ENCODE measurements at places on chromosomes 6 and 20.

- DNase-seq: no peak
Measured at GRCh38 chr6:73182021-73182607, 43.2 kb downstream of the KHDC1L start.

- no peak for DNase-seq
Measured at GRCh38 chr6:39979461-39980328, 45.4 kb upstream of the MOCS1 start.

DNA sequence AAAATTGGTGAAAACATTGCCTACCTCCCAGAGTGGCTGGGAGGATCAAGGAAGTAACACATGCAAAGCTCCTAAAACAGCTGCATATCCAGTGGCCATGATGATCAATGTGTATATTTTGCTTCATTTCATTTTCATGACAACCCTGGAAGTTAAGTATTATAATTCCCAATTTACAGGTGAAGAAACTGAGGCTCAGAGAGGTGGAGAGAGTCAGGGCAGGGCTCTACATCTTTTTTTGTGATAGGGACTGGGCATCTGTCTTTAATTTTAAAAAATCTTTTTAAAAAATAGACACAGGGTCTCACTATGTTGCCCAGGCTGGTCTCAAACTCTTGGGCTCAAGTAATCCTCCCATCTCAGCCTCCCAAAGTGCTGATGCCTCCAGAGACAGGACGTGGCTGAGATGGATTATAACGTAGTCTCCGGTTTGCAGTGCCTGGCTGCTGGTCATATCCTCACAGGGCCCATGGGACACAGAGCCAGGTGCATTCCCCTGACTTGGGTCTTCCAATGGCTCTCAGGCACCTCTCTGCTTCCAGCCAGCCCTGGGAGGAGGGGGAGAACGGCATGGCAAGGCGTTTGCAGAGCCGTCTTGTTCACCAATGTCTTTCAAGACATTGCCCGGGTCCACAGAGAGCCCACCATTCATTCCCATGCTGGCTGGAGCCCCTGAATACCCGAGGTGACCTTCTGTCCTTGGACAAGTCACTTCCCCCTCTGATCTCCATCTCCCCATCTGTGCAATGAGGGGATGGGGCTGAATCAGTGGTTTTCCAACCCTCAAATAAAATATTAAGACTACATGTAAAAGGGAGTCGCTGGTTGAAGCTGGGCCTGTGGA lies 38.3 kb downstream of the HNF4A start:
- no peak for DNase-seq

DNA sequence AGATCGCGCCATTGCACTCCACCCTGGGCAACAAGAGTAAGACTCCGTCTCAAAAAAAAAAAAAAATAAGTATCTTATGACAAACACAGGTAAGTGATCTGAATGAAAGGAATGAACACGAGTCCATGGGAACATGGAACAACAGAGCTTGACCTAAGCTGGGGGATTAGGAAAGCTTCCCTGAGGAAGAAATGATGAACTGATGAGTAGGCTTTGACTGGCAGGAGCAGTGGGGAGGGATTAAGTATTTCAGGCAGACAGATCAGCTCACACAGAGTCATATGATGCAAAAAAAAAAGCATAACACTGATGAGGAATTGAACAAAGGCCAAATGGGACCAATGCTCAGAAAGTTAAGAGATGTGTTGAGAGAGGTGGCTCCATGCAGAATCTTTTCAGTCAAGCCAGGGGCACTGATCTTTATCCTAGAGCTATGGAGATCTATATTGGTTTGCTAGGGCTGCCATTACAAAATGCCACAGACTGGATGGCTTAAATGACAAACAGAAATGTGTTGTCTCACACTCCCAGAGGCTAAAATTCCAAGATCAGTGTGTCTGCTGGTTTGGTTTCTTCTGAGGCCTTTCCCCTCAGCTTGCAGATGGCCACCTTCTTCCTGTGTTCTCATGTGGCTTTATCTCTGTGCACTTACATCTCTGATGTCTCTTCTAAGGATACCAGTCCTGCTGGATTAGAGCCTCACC lies 85.6 kb downstream of the ANKRD6 start:
- no peak for DNase-seq

- DNase-seq: no peak
Measured at GRCh38 chr6:101588343-101588742, 194.8 kb downstream of the GRIK2 start.

DNA sequence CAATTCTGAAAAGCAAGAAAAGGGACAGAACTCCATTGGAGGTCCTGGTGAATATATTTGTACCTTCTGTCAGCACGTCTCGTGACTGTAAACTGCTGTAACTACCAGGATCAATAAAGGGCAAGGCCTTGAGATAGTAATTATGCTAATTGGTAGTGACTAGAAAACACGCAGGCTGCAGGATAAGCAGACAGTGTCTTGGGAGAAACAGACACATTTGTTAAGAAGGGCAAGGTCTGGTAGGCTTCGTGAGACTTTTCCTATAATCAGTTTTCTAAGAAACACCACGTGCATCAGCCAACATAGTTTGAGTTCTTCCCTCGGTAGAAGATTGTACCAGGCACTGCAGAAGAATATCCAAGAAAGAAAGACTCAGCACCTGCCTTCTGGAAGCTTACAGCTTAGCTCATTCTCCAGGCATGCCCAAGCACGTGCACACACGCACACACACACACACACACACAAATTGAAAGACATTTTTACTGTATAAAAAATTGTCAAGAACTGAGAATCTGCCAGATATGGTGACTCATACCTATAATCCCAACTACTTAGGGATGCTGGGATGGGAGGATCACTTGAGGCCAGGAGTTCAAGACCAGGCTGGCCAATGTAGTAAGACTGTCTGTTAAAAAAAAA lies 167.0 kb upstream of the SASH1 start:
- no peak for DNase-seq

GRCh38 chr20:37365760-37366638 lies 20.1 kb downstream of the SRC start:
- no peak for DNase-seq

DNA sequence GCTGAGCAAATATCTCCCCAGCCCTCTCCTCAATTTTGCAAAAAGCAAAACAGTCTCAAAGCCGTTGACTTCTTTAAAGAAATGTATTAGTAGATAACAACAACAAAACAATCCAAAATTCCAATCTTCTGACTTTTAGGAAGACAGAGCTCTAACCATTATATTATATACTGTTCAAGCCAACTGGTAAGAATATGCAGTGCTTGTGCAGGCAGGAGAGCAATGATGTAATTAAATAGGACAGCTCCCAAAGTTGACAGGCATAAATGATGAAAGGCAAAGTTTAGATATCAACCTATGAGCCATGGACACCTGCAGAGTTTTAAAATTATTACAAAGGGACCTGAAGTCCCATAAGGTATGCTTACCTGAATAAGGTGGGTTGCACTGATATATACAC lies 16.6 kb upstream of the CEP85L start:
- no peak for DNase-seq

- no peak for DNase-seq
Measured at GRCh38 chr6:143419526-143419925, 31.0 kb downstream of the ADAT2 start.

GRCh38 chr6:159902620-159903019 lies 11.8 kb downstream of the MAS1 start:
- DNase-seq: no peak

DNA sequence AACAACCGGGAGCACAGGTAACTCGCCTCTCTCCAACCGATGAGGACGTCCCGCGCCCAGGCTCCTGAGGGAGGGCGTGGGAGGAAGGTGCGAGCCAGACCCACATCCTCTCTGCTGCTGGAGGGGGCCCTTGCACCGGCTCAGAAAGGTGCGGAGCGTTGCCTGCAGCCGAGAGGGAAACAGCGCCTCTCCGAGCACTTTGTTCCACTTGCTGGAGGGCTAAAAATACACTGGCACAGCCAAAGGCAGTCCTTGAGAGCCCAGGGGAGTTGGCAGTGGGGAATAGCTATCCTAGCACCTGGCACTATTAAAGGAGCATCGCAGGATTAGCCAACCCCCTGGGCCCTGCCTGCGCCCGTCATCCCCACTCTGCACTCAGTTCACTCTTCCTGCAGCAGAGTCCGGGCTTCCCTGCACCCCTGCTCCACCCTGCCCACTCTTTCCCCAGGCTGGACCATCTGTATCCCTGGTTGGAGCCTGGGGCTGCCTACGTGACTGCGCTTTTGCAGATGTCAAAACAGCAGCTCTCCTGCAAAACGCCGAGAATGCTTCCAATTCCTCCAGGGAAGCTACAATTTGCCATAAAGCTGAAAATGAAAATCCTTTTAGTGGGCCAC lies 108.9 kb downstream of the SNX5 start:
- no peak for DNase-seq

DNA sequence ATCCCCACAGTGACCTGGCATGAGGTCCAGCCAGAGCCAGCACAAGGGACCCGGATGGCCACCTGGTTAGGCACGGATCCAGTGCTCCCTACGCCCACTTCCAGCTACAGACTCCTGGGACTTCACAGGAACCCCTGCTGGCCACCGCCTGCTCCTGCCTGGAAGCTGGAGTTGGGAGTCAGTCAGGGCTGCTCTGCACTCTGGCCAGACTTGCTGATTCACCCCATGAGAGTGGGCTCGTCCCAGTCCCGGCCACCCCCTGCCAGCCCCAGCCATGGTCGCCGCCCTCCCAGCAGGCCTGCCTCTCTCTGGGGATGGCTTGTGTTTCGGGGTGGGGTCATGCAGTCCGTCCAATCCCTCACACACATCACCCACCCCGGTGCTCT lies 125.8 kb downstream of the DLL1 start:
- DNase-seq: no peak

DNA sequence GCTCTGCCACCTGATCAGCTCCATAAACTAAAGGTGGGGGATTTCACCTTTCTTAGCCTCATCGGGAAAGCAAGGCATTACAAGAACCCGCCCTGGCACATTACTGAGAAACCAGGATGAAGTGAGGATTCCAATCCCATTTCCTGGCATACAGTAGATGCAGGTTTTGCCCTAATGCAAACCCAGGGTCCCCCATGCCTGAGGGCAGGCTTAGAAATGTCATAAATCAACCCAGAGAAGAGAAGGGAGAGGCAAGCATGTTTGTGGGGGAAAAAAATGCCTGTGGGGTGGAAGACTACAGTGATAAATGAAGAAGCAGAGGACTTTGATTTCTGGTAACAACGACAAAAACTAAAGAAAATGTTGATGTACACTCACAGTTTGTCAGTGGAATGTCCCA lies 18.0 kb upstream of the PMEPA1 start:
- no peak for DNase-seq

DNA sequence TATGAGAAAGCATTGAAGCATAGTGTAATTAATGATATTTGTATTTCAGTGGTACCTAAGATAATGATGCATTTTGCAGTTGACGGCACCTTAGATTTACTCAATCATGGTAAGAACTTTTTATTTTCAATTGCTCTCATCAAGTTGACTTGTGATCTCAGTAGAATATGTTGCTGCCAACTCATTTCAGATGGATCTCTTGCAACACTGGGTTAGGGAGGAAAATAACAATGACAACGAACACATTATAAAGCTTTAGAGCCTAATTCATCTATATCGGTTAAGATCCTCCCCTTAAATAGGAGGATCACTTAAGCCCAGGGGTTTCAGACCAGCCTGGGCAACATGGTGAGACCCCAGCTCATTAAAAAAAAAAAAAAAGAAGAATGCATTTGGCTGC lies 18.0 kb upstream of the TBC1D22B start:
- DNase-seq: no peak

GRCh38 chr20:5046656-5047339 lies 45.5 kb upstream of the SLC23A2 start:
- DNase-seq: no peak

- DNase-seq: no peak
Measured at GRCh38 chr6:89862698-89863097, 31.6 kb upstream of the GJA10 start.

GRCh38 chr20:34403063-34403827 lies 40.2 kb downstream of the ITCH start:
- DNase-seq: no peak

DNA sequence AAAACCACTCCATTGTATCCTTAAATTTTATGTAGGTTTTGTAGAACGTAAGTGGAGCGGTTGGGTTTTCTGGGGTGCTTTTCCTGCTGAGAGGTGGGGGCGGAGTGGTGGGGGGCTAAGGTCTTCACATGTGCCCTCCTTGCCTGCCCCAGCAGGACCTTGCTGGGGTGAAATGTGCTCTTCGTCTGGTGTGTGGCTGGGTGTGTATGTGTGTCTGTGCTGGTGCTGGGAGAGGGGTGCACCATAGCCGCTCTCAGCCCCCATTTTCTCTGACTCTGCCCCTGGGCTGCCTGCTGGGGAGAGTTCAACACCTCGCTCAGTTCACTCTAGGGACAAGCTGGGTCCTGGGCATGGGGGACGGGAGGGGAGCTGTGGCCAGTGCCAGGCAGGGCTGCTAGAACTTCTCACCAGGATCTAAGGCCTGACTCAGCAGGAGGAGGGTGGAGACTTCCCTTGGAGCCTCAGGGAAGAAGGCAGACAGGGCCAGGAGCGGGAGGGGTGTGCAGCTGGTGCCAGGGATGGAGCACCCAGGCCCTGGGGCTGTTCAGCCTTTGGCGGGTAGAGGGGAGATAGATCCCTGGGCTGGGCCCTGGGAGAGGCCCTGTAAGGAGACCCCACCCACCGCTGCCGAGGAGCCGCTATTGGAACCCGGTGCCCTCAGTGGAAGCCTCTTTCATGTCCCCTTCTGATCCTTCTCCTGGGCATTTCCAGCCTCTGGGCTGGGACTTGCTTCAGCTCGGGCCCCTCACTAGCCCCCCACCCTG lies 4.8 kb downstream of the SOX18 start:
- no peak for DNase-seq

GRCh38 chr6:82955841-82956240 lies 109.8 kb downstream of the UBE3D start:
- DNase-seq: no peak

DNA sequence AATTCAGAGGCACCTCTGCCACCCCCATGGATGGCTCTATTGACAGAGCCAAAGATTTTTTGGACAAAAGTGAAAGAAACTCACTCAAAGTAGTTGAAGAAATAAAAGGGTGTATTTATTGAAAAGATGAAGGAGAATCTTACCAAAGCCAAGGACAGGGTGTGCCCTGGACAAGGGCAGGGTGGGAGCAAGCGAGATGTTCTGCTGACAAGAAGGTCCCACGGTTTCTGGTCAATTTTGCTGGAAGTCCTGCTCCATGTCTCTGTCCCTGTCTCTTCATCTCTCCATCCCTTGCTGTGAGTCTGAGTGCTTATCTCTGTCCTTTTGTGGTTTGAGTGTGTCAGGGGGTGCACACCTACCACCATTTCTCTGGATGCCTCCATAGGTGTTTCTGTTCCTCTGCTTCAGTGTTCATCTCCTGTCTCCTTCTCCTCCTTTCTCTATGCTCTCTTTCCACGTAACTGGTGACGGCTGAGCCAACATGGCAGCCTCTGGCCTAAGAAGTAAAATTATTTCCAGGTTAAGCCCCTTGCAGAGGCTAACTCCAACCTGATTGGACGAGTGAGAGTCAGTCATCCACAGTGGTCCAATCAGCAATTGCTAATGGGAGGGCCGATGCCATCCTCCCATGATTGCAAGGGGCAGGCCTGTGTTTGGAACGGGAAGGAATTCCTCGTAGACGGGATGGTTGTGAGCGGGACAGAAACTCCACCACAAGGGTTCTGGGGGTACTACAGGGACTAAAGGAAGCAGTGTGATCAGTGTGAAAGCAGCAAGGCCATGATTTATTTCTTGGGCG lies 502.1 kb upstream of the CDH4 start:
- no peak for DNase-seq

GRCh38 chr20:50916257-50916656 lies 15.0 kb downstream of the ADNP start:
- DNase-seq: no peak

Measured in activated CD8-positive, alpha-beta memory T cell treated with anti-CD3 and anti-CD28 coated beads for 48 hours (primary cell).